ENCODE measurements at places on chromosomes 1 and 21. TPM values are rescaled to one million over a fixed set of nuclear protein-coding genes. Genes with fewer than 3 reads are reported as not detected.

GRCh38 chr1:95974586-95974985, 740.6 kb downstream of the RWDD3 start:
- no peaks in the 10 kb centered on the region for H3K36me3 ChIP-seq
- no peak overlapping the region for H3K27ac ChIP-seq
- H3K4me3 ChIP-seq = no peak overlapping the region
- DNase-seq = peak; percentile 23

TNFRSF8 gene
- total RNA-seq = under 0.01 TPM

DCDC2B gene
- not detected for total RNA-seq

GRCh38 chr1:58848818-58849411, 65.1 kb upstream of the JUN start:
- H3K36me3 ChIP-seq = no peaks in the 10 kb centered on the region
- peaks cover 24% of the 10 kb centered on the region for H3K4me1 ChIP-seq
- peak; percentile 72 for DNase-seq

DNA sequence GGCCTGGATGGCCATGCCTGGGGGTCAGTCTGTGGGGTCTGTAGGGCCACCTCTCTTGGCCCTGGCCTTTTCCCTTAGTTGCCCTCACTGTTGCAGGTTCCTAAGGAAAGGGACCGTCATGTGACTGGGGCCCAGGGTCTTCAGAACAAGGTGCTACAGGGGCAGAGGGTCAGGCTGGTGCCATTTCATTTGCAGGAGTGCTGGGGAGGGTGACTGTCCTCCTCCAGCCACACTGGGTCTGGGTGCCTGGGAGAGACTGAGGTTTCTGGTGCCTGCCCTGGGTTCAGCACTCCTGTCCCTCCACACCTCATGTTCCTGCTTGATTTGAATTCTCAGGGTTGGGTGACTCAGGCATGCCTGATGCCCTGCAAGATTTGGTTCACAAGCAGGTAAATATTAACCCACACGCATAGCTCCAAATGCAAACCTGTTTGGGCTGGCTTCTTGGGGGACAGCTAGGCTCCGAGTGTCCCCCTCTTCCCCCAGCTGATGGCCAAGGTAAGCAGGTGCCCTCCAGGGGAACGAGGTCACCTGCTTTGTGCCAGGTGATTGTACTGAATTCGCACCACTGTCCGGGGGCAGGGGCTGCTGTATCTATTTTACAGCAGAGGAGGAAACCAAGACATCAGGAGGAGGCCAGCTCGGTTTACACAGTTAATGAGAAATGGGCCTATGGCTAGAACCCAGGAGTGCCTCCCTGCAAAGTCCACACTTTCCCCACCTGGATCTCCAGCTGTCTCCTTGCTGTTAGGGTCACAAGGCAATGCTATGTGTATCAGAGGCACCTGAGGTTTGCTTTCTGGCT, 20.3 kb downstream of the ARHGEF10L start:
- peaks cover 34% of the 10 kb centered on the region for H3K4me1 ChIP-seq
- peak overlapping the region; percentile 15 for H3K27ac ChIP-seq

GRCh38 chr1:192628396-192629057, 7.4 kb upstream of the RGS13 start:
- no peak for DNase-seq
- no peak overlapping the region for H3K4me3 ChIP-seq
- H3K27ac ChIP-seq = no peak overlapping the region
- H3K4me1 ChIP-seq = no peaks in the 10 kb centered on the region
- H3K36me3 ChIP-seq = no peaks in the 10 kb centered on the region

Measured in osteoblast (primary cell).